Nucleus accumbens (tissue), 56 donors: ENCODE measurements at places on chromosomes 1 and 21.

DNA sequence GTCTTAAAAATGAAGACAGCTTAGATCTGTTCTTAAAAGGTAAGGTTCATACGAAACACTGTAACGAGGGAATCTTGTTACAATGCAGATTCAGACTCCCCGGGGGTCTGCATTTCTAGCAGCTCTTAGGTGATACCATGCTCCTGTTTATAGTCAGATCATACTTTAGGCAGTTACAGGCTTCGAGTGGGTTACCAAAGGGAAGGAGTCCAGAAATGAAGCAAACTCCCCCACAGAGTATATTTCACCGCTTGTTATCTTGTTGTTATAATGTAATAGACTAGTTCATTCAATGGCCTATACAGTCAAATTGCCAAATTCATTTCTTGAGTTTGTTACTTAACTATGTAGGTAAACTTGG is 601.1 kb downstream of the USP25 start:
- no peak for DNase-seq

DNA sequence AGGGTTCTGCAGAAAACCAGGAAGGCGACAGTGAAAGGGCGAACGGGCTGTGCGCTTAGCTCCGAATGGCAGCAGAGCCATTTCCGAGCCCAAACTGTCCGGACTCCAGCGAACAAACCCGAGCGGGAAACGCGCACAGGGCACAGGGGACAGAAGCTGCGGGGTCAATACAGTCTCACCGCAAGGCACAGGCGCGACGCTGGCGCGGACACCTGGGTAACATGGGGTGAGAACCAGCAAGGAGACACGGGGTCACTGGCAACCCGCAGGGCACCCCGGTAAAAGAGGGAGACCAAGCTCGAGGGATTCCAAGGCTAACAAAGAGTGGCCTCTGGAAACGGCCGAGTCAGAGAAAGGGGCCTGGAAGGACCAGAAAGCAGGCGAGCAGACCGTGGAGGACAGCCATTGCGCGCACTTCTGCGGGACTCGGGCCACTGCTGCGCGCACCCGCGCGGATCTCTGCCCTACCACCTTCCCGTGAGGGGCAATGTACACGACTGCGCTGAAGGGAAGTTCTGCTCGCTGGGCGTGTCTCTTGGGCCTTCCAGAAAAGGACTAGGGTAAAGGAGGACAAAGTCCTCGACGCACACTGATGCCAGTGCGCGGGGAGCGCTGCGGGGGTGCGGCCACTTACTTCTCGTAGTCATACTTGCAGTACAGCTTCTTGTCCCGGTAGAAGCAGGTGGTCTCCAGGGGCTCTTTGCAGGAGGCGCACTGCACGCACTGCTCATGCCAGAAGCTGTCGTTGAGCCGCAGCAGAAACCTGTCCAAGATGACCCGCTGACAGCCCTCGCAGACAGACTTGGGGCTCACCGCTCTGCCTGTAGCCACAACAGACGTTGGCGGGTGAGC is 3.8 kb downstream of the LMX1A start:
- DNase-seq: no peak

DNA sequence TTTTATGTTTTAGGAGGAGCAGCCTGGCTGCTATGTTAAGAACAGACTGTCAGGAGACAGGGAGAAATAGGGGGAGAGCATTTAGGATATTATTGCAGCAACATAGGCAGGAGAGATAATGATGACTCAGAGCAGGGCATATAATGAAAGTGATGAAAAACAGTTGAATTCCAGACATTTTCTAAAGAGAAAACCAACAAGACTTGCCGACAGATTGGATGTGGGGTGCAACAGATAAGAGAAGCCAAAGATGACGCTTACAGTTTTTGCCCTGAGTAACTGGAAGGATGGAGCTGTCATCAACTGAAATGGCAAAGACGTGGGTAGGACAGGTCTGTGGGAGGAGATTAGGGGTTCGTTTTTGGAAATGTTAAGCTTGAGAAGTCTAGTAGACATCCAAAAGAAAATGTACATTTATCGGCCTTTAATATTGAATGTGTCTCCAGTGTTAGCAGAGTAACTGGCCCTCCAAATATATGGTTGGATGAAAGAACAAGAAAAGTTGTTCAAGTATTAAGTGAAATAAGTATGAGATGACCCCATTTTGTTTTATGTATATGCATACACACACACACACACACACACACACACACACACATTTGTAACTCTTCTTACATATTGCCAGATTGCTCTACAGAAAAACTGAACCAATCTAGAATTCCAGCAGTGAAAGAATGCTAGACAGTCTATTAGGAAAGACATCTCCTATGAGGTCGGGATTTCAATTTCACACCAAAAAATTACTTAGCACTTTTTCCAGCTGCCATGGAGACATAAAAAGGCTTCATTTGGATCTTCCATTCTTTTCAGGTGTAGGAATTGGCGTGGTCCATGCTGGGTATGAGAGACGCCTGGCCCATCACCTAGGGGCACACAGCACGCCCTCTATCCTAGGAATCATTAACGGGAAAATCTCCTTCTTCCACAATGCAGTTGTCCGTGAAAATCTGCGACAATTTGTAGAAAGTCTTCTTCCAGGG is 17.2 kb downstream of the DNAJC16 start:
- DNase-seq: no peak

DNA sequence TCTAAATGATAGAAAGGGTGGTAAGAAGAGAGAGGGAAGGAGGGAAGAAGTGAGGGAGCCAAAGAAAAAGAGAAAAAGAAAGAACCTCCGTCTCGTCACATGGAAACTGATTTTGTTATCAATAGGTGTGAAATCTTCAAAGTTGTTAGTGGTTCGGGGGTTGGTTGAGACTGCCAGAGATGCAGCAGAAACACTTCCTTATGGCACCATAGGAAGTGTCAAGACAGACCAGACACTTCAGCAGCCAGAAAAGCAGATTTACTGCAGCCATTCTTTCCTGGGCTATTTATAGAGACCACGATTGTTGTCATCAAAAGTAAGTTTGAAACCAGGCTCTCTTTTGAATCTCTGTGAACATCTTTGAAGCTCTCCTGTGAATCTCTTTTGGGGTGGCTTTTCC is 150.5 kb downstream of the PLPPR5 start:
- no peak for DNase-seq

- no peak for DNase-seq
Observed at GRCh38 chr1:18736958-18737357, 106.3 kb downstream of the PAX7 start.

- no peak for DNase-seq
Observed at GRCh38 chr1:18508084-18508483, 27.4 kb downstream of the KLHDC7A start.

- no peak for DNase-seq
Observed at GRCh38 chr1:162905174-162906158, 44.5 kb upstream of the CCDC190 start.

DNA sequence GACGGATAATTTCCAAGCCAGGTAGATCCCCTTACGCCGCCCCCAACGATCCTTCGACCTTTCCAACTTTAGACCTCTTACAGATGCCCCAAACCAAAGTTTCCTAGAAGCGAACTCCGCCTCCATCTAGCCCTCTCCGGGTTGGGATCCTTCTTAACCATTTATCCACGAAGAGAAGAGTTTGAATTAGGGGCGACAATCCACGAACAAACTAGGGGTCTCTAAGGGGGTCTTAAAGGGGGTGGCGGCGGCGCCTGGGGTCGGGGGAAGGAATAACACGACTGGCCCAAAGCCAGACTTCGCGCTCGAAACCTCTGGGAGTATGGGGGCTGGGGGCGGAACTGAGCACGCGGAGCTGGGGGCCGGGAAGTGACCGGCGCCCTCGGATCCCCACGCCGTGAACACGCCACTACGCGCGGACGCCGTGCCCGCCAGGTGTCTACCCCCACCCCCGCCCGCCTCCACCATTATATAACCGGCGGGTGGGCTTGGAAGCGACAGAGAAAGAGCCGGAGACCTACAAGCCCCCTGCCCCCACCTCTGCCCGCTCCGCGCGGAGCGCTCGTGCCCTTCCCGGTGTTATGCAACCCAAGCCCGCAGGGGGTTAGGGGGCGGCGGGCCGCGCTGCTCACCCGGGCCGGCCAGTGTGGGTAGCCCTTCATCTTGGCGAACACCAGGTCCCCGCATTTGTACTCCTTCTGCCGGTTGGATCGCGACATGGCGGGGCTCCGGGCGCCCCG is 594 bp downstream of the HDGF start:
- DNase-seq: peak; percentile 58

DNA sequence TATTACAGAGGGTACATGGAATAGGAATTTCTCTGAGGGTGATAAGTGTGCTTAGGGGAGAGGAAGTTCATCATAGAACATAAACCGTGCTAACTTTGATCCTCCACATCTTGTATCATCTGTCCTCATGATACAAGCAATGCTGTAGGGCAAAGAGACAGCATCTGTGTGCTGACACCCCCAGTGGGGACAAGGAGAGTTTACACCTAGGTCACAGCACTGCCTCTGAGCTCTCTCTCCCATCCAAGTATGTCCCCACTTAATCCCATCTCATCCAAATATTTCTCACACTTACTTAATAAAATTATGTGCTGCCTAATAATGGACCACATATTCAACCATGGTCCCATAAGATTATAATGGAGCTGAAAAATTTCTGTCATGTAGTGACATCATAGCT is 4.3 kb upstream of the TEDDM1 start:
- no peak for DNase-seq

DNA sequence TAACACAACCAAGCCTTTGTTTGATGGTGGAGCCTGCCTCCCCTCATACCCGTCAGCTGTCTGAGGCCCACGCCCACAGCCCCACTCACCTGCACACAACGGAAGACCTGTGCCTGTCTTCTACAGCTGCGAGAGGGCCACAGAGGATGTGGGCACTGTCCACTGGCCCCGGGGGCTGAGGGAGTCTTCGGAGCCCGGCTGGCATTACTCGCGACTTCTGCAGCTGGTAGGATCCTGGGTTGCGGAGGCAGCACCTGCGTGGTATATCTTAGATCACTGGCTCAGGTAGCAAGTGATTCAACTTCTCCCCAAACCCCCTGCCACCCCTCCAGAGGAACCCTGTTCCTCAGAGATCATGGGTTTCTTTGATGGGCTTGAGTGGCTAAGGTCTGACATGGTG is 109.9 kb downstream of the EDEM3 start:
- no peak for DNase-seq

DNA sequence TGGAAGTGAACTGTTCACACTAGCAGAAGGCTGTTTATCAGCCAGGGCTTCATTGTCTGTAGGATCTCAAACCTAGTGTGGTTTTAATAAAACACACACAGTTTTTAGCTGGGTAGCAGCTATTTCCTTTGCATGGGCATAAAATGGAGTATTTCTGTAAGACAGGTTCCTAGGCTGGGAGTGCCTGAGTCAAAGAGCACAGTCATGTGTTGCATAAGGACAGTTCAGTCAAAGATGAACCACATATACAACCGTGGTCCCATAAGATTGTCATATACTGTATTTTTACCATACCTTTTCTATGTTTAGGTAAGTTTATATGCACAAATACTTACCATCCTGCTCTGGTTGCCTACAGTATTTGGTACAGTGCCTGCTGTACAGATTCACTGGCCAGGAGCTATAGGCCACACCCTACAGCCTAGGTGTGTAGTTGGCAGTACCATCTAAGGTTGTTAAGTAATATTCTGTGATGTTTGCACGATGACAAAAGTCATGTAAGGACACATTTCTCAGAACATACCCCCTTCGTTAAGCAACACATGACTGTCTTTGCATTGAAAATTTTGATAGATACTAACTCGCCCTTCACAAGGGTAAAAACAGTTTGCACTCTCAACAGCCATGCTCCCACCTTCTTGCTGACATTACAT is 17.2 kb downstream of the LGALS8 start:
- DNase-seq: no peak

GRCh38 chr1:68185743-68186142 is 46.6 kb downstream of the WLS start:
- DNase-seq: no peak

DNA sequence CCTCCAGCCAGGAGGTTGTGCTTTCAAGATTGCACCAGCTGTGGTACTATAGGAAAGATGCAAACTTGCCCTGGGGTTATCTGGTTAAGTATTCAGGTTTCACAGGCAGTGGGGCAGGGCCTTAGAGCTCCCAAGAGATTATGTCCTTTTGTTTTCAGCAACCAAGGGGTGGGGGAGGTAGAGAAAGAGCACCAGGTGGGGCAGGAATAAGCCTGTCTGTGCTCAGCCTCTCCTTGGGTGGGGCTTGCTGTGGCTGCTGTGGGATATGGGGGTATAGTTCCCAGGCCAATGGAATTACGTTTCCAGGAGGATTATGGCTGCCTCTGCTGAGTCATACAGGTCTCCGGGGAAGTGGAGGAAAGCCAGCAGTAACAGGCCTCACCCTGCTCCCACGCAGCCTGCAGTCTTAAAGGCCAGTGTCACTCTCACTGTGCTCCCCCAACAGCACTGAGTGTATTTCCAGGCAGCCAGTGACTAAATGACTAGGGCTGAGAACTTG is 508.6 kb downstream of the RWDD3 start:
- no peak for DNase-seq

DNA sequence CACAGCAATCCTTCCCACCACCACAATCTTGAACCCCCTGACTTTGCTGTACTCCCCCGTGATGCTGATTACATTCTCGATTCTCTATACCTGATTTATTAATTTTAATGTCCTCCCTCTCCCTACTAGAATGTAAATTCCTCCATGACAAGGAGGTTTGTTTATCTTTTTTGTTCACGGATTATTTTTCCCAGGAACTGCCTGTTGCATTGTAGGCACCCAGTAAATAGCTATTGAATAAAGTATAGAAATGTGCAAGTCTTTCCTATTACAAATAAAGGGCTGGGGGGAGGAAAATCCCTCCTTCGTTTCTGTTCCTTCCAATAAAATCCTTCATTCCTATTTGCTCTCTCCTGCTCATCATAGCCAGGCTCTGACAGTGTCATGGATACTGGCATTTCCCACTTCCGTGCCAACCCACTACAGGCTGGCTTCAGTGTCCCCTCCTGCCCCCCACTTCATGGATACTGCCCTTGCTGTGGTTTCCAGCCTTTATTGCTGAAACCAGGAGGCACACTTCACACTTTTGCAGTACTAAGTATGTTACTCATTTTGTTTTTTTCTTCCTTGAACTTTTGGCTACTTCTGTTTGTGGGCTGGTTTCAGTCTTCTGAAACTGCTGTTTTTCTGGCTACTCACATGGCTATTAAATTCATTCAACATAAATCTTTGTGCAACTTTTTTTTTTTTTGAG is 7.5 kb downstream of the KIF1B start:
- DNase-seq: no peak

GRCh38 chr1:35809114-35810095 is 1.6 kb downstream of the AGO4 start:
- DNase-seq: no peak

DNA sequence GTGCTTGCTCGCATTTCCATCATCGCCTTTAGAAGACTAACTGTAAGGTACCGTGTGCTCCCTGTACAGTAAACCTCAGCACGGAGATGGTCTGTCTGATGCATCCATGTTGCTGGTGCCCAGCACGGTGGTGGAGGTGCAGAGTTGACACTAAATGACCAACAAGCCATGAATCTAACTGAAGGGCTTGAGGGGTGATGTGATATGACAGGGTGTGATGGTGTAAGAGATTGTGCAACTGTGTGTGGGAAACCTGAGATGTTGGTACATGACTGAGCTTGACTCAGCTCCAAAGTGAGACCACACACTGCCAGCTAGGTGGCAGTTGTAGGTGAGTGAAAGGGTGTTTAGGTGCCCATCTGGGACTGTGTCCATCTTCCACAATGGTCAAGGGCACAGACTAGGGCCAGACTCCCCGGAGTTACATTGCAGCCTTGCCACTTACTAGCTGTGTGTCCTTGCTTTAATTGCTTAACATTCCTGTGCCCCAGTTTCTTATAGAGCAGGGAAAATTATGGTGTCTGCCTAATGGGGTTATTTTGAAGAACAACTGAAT is 21.4 kb downstream of the SLC2A1 start:
- no peak for DNase-seq

- no peak for DNase-seq
Observed at GRCh38 chr1:216461466-216461865, 38.2 kb upstream of the USH2A start.

- no peak for DNase-seq
Observed at GRCh38 chr1:12568009-12568767, 49.8 kb downstream of the DHRS3 start.
